ENCODE measurements at places on chromosomes 3 and 15.

DNA sequence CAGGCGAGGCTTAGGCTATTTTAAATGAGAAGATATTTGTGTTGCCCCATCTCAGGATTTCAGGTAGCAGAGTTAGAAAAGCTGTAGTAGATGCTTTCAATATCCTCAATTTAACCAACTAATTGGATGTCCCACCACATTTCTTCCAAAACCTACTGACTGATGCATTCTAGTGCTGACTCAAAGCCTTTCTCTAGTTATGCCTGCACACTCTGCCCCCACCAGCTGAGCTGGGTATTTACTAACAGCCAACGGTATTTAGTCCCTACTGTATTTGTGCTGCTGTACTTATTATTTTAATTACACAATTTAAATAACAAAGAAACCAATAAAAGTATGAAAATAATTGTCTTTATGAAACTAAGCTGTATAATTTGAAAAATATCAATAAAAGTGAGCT lies 139.5 kb downstream of the OSBPL10 start:
- DNase-seq: no peak

GRCh38 chr3:27767000-27767399 lies 44.9 kb upstream of the EOMES start:
- no peak for DNase-seq

GRCh38 chr3:160112996-160113395 lies 112.2 kb upstream of the C3orf80 start:
- no peak for DNase-seq

GRCh38 chr3:157572559-157573270 lies 69.5 kb upstream of the VEPH1 start:
- DNase-seq: no peak

GRCh38 chr3:99997293-99997692 lies 117.0 kb downstream of the FILIP1L start:
- DNase-seq: no peak

- no peak for DNase-seq
Measured at GRCh38 chr3:12175844-12176453, 17.2 kb upstream of the TIMP4 start.

Data from ascending aorta (tissue), 2 donors.